ENCODE measurements at places on chromosomes 2 and 18.

- no peak for DNase-seq
Measured at GRCh38 chr2:213152065-213152794, 818 bp upstream of the IKZF2 start.

DNA sequence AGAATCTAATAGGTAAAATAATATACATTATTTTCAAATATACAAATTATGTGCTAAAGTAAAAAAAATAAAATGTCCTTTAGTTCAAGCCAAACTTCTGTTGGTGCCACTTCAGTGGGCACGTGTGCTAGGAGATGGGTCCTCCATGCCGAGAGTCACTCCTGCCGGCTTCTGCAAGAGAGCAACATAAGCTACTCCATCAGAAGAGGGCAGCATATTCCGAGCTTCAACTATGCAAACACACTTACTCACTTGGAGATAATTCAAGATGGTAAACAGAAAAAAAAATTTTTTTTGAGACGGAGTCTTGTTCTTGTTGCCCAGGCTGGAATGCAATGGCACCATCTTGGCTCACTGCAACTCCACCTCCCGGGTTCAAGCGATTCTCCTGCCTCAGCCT is 24.4 kb downstream of the CNOT11 start:
- no peak for DNase-seq

- DNase-seq: no peak
Measured at GRCh38 chr18:57784801-57785114, 18.4 kb downstream of the ATP8B1 start.

GRCh38 chr18:45954070-45954934 is 12.8 kb downstream of the EPG5 start:
- DNase-seq: no peak

GRCh38 chr2:163682695-163683094 is 53.1 kb downstream of the FIGN start:
- DNase-seq: no peak

DNA sequence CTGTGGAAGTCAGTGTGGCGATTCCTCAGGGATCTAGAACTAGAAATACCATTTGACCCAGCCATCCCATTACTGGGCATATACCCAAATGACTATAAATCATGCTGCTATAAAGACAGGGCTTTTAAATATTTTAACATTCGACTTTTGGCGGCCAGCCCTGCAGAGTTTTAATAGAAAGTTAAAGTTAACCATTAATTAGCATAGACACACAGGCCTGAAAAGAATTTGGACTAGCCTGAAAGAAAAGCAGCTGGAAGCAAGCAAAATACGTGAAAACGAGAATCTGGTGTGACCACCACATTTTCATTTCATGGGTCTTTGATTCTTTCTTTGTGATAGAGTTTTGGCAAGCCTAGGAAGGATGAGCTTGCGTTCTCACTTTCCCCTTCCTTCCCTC is 184.0 kb downstream of the SCG2 start:
- no peak for DNase-seq

DNA sequence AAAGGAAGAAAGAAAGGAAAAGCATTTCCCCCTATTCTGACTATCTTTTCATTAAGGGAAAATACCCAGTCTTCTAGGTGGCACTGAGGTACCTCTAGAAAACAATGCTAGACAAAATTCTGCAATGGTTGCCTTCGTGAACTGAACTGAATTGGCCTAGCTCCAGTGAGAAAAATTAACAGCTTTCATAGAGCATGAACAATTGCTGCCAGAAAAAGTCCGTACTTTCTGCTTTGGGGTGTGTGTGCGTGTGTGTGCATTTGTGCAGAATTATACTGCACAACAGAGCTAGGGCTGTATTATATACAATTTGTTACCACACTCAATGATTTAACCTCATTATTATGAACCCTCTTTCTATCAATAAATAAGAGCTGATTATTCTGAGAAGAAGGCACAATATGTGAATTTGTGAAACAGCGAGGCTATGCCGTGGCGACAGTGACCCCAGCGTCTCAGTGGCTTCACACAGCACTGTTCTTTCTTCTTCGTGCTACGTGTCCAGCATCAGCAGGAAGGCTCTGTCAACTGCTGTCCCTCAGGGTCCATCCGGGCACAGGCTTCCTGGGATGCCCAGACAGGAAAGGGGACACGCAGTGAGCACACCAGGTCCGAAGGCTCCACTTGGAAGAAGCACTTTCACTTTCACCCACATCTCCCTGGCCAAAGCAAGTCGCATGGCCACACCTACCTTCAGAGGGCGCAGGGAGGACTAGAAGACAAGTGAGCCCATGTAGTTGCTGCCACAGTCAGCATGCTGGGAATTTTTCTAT is 47.5 kb downstream of the PTGR3 start:
- no peak for DNase-seq

DNA sequence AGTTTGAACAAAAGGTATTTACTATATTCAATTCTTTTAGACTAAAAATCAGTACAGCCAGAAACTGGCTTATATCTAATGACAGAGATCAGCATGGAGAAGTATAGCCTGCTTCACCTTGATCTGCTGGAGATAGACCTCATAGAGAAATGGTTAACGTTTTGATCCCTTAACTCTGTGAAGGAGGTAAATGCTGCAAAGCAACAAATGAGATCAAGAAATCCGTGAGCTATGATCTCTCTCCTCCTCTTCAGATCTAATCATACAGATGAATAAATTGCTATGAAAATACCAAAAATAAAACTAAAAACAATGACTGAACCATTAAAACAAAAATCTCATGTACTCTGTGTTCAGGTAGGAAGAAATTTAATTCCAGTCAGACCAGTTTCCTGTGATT is 42.8 kb downstream of the KLHL14 start:
- DNase-seq: no peak

DNA sequence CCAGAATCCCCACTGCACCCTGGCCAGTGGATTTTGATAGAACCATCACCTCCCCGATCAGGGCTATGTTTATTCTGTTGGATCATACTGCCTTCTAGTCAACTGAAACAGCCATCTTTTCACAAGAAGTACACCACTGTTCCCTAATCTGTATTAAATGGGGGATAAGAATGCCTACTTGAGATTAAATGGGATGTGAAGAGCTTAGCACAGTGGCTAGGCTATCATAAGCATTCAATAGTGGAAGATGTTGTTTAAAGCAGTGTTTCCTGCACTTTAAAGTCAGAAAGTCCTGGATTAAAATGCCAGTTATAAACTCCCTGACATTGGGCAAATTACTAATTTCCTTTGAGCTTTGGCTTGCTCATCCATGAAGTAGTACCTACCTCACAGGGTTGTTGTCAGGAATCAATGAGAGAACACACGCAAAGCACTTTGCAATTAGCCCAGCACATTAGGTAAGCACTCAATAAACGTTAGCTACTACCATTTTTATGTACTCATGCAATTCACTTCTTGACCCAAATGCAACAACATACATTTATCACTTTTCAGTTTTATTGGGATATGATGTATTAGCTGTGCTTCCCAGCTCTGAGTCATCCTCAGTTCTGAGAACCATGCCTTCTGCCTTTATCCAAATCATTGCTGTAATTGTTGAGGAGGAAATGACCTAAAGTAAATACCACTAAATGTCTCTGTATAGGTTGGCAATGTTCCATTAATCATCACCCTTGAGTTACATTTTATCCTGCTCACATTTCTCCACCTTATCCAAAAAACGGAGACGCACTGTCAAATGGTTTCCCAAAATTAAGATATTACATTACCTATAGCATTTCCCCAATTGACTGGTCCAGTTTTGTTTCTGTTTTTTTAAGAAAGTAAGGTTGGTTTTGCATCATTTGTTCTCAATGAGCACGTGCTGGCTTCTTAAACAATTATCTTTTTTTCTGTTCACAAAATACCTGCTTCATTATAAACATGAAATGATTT is 2.1 kb downstream of the TMEM247 start:
- DNase-seq: no peak

- DNase-seq: no peak
Measured at GRCh38 chr2:111999809-112000208, 55.3 kb upstream of the TMEM87B start.

DNA sequence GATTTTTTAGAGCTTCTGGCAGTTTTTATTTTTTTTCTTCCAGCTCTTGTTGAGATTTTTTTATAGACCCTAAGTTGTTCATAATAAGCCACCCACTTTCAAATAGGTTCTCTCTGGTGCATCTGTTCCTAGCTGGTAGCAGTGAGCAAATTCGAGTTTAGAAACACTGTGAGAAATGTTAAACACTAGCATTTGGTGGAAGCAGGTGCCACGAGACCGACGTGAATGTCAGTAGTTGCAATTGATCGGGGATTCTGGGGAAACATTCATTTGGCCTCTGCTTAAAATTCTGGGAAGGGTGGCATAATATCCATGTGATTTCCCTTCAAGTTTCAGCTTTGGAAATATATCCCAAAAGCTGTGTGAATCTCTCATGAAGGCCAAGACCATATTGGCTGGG is 435.0 kb downstream of the RNF144A start:
- DNase-seq: no peak
